ENCODE measurements at places on chromosomes 7 and 10. TPM values are rescaled to one million over a fixed set of nuclear protein-coding genes. Genes with fewer than 3 reads are reported as not detected.

The MINDY3 gene
- polyA plus RNA-seq: 42.6 TPM

The CXCL12 gene
- polyA plus RNA-seq: 185 TPM

The IQUB gene
- 1.7 TPM for polyA plus RNA-seq

The CACNB2 gene
- 13.2 TPM for polyA plus RNA-seq

The CLRN3 gene
- not detected for polyA plus RNA-seq

The SUGCT gene
- 3.2 TPM for polyA plus RNA-seq

The OR6V1 gene
- polyA plus RNA-seq: not detected

The TEX47 gene
- not detected for polyA plus RNA-seq

The FFAR4 gene
- 0.08 TPM for polyA plus RNA-seq

The CALCR gene
- polyA plus RNA-seq: not detected

The BBS9 gene
- polyA plus RNA-seq: 25.1 TPM

All from left lung (tissue), 14 donors.